ENCODE measurements at places on chromosomes 12 and 14.

DNA sequence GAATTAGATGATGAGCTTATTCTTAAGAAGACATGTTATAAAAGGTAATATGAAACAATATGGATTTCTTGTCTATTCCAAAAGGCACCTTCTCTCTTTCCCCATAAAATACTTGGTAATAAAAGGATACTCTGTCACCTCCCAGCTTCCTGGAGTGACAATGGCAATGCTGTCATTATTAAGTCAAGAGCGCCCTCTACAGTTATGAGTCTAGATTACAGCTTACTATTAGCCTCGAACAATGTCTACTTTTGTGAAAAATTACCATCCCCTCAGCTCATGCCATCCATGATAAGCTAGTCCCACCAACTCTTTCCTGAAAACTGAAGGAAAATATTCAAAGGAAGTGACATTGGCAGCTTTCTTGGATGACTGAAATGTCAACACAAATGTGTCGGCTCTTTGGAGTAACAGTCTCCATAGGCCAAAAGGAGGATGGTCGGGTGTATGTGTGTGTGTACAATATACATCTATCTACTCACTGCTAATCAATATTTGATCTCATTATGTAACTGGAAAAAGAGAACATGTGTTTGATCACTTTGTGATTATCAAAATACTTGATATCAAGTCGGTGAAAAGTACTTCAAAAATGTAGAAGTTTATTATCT is 48.7 kb upstream of the CDKN3 start:
- DNase-seq: no peak

DNA sequence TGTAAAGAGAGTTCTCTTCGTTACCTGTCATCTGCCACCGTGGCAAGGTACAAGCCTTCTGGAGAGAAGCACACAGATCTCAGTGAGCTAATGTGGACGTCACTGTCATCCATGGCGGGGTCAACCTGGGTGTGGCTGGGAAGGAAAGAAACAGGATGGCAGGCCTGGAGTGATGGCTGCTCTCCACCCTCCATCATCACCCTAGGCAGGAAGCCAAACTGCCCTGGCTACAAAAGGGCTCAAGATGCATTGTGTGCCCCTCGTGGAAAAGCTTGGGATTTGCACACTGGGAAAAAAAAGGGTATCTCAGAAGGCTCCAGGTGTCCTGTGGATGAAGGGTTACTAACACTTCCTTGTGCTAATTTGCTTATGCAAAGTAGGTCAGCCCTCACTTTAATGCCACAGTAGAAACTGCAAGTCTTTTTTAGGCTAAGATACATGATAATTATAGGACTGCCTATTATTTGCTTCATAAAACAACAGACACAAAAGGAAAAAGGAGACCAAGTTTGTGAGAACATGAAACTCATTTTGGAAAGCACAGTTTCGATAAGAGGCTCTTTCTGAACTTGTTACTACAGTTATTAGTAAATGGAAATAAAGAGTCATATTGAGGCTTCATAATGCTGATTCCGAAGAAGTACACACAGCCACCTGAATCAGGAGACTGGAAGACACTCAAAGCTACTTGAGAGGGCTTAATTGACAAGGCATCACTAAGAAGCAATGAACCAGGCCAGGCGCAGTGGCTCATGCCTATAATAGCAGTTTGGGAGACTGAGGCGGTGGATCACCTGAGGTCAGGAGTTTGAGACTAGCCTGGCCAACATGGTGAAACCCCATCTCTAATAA is 18.9 kb downstream of the RFC5 start:
- DNase-seq: no peak

DNA sequence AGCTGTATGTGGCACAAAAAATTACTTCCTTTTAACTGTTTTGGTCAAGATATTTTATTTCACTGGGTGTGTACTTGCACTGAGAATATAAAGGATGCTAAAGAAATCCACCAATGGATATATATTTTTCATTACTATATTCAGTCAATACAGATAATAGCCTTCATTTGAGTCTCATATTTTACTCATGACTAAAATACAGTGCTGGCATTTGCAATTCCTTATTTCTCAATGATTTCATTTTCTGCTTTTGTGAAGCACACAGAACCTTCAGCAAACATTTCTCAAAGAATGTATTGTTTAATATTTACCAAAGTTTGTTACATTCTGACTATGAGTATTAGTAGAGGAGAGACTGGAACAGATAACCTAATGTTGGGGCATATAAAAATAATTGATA is 93.2 kb upstream of the SOX5 start:
- DNase-seq: no peak

- DNase-seq: no peak
Observed at GRCh38 chr12:52584156-52584682, 10.6 kb upstream of the KRT74 start.

GRCh38 chr12:110639336-110640141 is 25.6 kb downstream of the TCTN1 start:
- DNase-seq: no peak

DNA sequence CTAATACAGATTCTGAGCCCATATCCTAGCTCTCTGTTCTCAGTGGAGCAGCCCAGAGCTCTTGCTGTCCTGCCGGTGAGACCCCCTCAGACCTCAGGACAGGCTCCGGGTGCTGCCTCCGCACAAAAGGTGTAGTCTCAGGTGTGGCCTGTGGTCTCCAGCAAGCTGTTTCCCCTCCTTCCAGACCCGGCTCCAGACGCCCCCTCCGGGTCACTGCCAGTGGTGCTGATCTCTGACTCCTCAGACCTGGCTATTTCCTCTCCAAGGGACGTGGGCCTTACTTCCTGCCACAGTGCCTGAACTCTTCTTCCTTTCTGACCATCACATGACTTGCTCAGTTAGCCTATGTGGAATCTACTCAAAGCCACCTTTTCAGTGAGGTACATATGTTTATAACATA is 337.5 kb downstream of the GLT1D1 start:
- DNase-seq: no peak

DNA sequence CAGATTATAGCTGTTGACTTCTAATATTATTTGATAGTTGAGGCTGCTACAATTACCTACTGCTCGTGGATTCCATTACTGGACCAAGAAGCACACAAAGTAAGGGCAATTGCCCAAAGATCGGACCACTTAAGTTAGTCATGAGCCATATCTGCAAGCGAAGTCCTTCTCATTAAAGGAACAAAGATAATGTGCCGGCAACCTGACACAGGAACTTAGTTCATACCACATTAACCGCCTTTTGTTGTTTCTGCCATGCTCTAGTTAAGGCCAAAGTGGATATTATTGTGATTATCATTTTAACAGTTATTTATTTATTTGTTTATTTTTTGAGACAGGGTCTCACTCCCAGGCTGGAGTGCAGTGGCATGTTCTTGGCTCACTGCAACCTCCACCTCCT is 38.1 kb upstream of the TMED10 start:
- no peak for DNase-seq

DNA sequence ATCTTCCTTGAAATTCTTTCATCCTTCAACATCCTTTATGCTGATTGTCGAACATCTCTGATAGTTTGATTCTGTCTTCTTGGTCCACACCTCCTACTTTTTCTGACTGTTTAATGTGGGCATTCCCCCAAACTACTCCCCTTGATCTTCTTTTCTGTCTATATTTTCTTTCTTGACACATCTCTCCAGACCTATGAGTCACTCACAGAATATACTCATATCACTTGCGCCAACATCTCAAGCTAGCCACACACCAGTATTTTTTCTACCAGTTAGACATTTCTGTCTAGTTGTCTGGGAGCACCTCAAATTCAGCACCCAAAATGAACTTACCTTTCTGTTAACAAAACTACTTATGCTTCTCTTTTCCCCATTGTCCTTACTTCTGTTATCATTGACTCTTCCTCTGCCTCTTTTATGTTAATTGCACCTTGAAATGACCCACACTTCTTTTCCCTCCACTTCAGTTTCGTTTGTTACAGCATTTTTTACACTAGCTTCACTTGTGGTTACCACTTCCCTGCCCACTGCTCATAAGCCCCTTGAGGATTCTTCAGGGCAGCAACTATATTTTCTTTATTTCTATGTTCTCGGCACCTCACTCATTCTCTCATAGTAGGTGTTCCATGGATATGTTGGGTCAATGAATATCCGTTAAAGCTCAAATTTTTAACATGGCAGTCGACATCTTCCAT is 33.5 kb downstream of the TSHR start:
- no peak for DNase-seq

DNA sequence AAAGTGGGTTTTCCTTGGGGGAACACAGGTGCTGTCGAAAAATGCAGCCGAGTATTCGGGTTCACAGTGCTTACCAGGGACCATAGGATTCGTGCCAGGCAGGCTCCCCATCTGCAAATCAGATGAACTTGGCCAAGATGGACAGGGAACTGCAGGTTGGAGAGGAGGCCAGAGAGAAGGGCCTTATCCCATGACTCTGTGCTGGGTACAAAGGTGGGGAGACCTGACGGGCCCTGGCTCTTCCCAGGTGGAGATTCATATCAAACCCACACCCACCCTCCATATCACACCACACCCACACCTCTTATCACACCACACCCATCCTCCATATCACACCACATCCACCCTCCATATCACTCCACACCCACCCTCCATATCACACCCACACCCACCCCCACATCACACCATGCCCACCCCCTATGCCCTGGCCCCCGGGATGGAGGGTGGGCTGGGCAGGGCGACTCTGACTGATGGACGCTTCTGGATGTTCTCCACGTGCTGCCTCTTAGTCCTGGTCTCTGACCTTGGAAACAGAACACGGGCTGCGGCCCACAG is 319.7 kb downstream of the ADGRD1 start:
- DNase-seq: no peak

- no peak for DNase-seq
Observed at GRCh38 chr12:124557518-124558223, 9.7 kb downstream of the NCOR2 start.

DNA sequence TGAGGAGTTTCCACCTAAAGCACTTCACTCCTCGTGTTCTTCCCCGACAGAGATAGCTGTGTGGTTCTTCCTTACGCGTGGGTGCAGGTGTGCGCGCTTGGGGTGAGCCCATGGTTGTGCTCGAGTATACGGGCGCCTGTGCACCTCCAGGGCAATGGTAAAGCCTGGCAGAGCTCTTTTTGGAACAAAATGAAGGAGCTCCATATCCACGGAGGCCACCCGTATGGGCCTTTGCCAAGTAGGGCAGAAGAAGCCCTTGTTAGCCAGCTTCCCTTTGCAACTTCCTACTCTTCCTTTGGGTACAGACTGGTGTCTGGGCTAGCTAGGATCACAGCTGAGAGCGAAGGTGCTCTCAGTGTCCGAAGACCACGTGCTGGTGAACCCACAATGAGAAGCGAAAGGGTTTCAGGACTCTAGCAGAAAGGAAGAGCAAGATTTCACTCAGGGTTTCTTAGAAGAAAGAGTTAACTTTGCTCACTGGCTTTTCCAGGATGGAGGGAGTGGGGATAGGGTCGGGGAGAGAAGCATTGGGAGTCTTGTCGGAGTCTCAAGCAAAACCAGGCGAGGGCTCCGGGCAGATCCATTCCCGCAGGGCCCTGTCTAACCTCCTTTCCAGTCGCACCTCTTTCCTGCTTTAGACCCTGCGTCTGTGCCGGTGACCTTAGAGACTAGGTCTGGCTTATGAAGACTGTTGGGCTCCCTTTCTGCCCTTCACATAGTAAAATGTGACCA is 960 bp upstream of the LRFN5 start:
- DNase-seq: no peak

DNA sequence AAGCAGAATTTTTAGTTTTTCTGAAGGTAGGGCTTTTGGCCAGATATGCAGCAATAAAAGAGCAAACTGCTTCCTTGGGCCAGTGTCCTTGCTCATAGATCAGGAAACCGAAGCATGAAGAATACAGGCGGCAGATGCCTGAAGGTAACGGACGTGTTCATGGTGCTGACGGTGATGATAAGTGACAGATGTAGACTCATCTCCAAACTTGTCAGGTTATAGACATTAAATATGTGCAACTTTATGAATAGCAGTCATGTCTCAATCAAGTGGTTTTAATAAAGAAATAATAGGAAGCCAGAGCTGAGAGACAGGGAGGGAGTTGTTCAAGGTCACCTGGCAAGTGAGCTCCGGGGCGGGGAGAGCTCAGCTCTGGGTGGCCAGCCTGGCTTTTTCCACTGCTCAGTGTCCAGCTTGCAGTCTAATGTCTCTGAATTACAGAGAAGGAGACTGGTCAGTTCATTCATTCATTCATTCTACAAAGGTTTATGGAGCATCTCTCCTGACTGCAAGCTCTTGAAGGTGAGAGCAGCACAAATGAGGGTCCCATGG is 1.0 kb downstream of the SERPINA5 start:
- DNase-seq: no peak

DNA sequence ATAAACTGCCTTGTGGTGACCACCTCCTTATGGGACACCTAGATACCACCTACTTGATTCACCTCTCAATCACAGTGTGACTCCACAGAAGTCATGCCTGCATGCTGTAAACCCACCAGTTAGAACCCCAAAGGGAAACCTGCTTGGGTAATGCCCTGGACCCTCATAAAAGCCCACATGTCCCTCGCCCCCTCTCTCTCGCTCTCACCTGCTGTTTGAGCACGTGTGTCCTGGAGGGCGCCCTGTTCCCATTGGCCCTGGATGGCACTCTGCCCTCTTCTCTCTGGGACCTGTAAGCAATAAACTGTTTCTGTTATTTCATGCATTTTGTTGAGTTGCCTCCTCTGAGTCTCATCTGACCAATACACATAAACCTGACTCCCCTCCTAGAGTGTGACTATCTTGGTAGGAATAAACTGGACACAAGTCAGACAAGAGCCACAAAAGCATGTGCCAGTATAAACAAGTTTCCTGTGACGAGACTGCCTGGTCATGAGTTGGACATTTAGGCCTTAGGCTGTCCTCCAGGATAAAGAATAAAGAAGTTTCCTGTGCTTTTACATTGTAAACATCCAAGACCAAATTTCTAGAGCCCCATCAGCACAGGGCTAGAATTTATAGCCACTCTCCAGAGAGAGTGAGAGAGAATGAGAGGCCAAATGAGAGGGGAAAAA is 8.6 kb downstream of the IFI27L2 start:
- no peak for DNase-seq

DNA sequence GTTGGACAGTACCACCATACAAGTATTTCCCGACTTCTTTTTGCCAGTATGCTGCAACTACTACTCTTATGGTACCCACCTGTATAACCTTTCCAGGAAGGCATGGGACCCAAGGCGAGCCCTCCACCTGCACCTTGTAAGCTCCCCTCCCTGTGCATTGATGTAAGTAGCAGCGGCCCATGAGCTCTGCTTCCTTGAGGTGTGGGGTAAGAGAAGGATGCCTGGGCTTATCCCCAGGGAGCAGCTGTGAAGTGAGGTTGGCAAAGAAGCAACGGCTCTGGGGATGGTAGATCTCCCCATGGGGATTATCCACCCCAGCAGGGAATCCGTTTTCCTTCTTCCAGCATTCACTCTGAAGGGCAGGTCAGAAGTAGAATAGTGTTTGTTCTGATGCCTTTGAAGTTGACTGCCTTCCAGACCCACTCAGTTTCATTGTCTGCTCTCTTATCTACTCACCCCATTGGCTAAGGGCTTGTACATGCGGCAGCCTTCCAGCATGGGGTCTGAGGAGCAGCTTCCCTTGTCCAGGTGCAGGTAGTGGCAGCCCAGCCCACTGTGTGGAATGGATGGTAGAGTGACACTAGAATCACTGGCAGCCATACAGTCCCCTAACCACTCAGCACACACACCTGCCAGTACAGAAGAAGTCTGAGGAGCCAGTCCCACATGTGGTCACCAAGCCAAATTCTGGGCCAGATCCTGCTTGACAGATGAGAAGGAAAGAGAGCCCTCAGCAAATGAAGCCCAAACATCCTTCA is 3.4 kb downstream of the CIROP start:
- no peak for DNase-seq

Data from NCI-H1436 treated with DMSO at 0.1 percent for 48 hours (cell line).